ENCODE measurements at places on chromosomes 2 and 18.
A peak's percentile ranks its signal among the peaks of the same experiment; 100 is the strongest.

- no peak for DNase-seq
These were observed 97.8 kb upstream of the SLC35G4 start for GRCh38 chr18:11511434-11512095.

DNA sequence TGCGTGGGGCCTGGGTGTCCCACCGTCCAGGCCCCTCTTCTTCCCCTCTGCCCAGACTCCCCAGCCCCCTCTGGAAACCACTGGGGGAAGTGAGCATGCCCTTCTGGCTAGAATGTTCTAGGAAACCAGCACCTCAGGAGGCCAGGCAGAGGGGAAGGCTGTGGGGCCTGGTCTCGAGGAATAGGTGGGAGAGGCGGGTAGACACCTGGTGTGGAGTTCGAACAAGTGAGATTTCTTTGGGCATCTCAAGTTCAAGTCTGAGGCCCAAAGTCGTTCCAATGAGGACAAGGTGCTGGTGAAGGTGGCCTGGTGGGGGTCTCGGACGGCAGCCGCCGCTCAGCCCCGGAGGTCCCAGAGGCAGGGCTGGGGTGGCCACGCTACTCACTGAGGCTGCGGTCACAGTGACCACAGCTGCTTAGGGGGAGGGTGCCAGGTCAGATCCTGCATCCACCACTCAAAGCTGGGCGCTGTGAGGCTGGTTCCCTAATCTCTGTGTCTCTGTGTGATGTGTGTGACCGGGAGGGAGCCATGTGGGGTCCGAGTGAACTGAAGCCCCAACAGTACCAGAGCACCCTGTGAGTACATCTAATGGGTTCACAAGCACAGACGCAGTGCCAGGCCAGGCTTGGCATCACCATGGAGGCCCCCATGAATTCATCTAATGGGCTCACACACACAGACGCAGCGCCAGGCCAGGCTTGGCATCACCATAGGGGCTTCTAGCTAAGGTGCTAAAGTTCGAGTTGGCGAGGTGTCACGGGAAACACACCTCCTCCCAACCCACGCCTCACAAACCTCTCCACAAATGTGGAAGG is 26.5 kb upstream of the PXDN start:
- no peak for DNase-seq

DNA sequence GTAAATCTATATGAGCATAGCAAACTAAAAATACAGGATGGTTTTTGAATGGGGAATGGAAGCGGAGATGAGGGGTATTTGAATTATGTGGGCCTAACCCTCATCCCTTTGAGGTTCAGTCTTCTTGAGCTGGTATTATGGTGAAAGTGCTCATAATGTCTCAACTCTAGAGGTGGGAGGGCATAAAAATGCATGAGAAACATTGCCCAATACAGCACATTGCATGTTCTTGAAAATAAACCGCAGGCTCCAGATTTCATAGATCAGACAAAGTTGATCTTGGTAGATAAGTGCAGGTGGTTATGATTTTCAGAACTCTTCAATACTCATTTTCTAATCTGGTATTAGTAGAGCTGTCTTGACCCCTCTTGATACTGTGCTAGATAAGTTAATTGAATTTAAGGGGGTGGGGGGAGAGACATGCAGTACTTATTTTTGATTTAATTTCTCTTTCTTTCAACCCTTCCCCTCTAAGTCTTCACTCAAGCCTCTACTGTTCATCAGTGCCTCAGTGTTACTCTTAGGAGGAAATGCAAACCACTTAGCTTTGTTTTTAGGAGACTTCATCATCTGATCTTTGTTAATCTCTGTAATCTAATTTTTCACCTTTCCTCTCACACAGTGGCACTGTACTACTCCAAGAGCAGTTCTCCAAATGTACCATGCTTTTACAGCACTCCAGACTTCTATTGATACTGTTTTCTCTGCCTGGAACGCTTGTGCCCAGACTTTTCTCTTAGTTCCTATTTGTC is 22.2 kb downstream of the XRCC5 start:
- no peak for DNase-seq

- no peak for DNase-seq
These were observed at the start of gene DCTN1 for GRCh38 chr2:74379851-74380789. TSS of gene DCTN1 (minus strand) at chr2:74380311. CDS start at chr2:74380037, 274 bp downstream.

GRCh38 chr2:128327180-128327964 is 8.7 kb upstream of the HS6ST1 start:
- DNase-seq, result no peak

- peak; percentile 72 for DNase-seq
These were observed at the start of gene SPTBN1 for GRCh38 chr2:54455563-54456361. TSS of gene SPTBN1 (plus strand) at chr2:54456327. CDS start at chr2:54526419, 70,092 bp downstream.

DNA sequence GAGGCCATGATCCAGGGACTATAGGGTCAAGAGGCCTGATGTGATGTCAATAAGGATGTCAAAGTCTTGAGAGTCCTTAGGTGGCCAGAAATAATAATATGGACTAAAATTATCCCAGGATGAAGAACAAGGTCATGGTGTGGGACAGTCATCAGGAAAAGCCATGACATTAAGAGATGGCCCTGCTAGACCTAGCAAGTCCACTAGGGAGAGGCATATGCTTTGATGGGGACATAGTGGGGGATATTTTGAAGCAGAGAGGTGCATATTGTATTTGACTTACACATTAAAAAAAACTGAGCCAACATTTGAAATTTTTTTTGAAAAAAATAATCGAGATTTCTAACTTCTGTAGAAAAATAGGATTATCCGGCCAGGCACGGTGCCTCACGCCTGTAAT is 53.3 kb upstream of the CXCR4 start:
- DNase-seq, result no peak

GRCh38 chr2:181036445-181036844 is 56.0 kb downstream of the UBE2E3 start:
- DNase-seq, result no peak

- no peak for DNase-seq
These were observed 184.7 kb upstream of the LINC00305 start for GRCh38 chr18:64333584-64333983.

DNA sequence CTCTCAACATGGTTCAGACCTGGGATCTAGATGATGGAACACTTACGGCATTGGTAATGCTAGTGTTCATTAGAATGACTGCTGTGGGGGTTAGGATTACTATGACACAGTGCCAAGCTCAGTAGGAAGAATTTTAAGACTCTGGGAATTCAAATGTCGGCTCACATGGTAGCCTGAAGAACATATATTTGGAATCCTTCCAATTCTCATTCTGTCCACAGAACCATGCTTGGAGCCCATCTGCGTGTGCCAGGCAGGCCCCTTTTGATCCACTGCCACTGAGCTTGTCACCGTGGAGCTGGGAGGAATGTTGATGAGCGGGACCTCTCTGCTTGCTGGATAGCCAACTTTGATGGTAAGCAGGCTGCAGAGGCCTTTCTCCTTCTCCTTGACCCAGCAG is 322.0 kb upstream of the SOX11 start:
- DNase-seq, result no peak

DNA sequence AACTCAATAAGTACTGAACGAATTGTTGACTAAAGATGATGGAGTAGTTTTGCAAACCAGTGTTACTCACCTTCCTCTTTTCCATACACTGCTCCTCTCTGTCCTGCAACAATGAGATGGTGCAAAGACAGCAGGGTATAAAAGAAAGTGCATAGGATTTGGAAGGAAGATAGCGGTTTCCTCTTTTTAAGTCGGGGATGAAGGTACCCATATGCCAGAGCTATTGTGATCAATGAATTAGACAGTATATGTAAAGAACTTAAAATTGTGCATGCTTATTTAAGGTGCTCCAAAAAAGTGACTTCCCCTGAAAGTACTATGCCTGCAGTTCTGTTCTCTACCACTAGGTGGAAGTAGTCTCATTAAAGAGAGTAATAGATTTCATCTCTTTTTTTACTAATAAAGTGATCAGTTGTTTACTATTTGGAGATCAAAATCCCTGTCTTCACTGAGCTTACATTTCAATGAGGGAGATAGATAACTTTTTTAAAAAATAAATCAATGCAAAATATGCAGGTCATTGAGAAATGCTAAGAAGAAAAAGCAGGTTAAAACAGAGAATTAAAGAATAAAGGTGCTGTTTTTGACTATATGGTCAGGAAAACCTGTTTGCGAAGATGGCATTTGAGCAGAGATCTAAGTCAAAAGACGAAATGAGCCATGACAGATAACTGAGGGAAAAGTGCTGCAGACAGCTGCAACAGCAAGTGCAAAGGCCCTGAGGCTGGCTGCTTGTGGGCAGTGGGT is 339.7 kb upstream of the SLC14A2 start:
- peak; percentile 33 for DNase-seq

GRCh38 chr2:118044103-118044716 is 30.3 kb upstream of the CCDC93 start:
- DNase-seq, result no peak

DNA sequence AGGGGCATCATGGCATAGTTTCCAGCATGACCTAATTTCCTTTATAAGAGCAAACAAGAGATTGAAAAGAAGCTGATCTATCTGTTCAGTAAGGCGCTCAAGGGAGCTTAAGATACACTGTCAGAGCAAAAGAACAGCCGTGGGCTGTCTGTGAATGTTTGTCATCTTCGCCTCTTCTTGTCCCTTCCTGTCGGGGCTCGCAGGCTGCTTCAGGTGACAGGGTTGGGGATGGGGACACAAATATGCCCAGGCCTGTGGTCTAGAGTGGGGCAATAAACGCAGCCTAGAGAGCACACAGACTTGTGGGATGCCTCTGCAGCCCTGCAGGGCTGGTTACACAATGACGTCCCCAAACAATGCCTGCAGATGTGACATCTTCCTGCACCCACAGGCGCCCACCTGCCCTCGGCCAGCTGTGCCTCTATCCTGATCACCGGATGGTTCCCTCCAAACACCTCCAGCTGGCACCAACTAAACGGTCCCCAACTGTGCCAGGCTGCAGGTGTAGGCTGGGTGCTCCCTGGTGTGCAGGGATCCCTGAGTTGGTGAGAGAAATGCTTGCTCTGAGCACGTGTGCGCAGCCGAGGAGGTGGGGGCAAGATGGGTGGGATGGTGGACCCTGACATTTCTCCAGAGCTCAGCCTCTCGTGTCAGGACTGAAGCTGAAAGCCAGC is 72.8 kb downstream of the EDAR start:
- peak; percentile 38 for DNase-seq

- no peak for DNase-seq
These were observed 339.0 kb downstream of the SMAD2 start for GRCh38 chr18:47591429-47591828.

- DNase-seq, result no peak
These were observed 116.1 kb upstream of the GPC1 start for GRCh38 chr2:240319221-240319854.

DNA sequence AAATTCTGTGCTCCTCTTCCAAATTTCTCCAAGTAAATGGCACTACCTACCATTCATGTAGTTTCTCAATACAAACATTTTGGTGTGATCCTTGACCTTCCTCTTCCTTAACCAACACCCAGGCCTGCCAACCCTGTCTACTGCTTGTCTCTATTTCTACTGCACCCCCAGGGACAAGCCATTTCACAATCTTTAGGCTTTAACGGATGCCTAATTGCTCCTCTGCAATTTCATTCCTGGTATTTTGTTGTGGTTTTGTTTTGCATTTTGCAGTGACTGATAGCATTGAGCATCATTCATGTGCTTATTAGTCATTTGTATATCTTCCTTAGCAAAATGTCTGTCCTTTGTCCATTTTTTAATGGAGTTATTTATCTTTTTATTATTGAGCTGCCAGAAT is 10.0 kb downstream of the FAP start:
- peak; percentile 95 for DNase-seq

- DNase-seq, result no peak
These were observed 104.3 kb downstream of the USP40 start for GRCh38 chr2:233462202-233462785.

GRCh38 chr18:73688851-73689711 is 458.6 kb downstream of the FBXO15 start:
- DNase-seq, result no peak
